ENCODE measurements at places on chromosomes 16 and 17.
A peak's percentile ranks its signal among the peaks of the same experiment; 100 is the strongest.

- peak; percentile 92 for DNase-seq
Observed at GRCh38 chr17:76562734-76563148, 22.9 kb downstream of the PRCD start.

- DNase-seq: no peak
Observed at GRCh38 chr16:84818989-84819643, 669 bp upstream of the CRISPLD2 start.

DNA sequence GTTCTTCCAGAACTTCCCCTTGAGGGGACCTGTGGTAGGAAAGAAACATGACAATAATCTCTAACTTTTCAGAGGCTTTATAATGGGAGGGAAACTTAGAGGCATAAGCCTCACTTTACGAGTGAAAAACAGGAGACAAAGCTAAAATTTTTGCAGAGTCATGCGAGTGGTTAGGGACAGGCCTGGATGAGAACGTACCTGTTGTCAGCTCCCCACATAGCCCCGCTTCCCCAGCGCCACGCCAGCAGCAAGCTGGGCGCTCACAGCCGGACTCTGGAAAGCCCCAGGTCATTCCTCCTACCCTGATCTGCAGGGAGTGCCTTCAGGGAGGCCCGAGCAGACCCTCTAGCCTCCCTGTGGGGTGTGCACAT lies 53.6 kb downstream of the LDHD start:
- DNase-seq: no peak

DNA sequence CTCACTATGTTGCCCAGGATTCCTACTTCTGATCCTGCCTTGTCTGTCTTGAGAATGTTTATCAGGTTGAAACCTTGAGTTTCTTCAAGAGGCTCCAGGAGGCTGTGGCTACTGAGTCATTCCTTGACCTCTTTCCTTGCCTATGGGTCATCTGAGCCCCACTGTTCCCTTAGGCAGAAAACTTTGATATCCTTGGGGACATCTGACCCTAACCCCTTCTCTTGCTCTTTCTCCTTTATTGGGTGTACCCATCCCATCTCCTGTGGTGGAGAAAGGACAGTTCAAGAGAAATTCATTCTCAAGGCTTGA lies 12.5 kb downstream of the ARL4D start:
- no peak for DNase-seq

GRCh38 chr17:42522263-42522790 lies 13.7 kb upstream of the NAGLU start:
- no peak for DNase-seq

GRCh38 chr16:86844695-86845094 lies 266.3 kb downstream of the FOXL1 start:
- no peak for DNase-seq

DNA sequence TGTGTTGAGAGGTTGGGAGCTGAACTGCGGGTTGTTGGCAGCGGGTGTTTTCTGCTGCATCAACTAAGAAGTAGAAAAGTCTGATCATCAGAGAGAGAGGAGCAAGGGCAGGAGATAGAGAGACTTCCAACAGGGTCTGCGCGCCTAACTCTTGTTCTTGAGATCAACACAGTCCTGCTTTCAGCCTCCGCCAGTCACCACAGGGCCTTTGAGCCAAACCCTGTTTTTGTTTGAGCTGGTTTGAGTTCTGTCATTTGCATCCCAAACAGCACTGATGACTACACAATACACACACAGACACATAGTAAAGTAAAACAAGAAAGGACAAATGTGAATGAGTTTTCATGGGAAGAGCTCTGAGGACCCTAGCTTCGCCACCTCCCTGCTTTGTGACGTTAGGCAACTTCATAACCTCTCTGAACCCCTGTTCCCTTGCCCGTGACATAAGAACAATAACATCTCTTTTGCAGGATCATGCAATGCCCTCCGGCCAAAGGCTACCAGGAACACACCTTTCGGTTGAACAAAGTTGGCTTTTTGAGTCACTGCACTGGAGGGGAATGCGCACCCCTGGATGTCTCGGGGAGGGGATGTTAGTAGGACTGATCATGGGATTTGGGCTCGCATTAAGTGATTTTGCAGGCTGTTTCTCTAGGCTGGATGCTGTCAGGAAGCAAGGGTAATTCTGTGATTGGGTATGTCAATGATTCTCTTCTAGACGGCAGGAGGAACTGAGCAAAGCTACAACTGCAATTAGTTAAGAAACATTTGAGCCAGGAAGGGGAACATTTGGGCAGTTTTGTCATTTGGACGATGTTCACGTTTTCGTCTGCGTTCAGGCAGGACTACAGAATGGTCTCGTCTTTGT lies 92.3 kb downstream of the C16orf78 start:
- no peak for DNase-seq

DNA sequence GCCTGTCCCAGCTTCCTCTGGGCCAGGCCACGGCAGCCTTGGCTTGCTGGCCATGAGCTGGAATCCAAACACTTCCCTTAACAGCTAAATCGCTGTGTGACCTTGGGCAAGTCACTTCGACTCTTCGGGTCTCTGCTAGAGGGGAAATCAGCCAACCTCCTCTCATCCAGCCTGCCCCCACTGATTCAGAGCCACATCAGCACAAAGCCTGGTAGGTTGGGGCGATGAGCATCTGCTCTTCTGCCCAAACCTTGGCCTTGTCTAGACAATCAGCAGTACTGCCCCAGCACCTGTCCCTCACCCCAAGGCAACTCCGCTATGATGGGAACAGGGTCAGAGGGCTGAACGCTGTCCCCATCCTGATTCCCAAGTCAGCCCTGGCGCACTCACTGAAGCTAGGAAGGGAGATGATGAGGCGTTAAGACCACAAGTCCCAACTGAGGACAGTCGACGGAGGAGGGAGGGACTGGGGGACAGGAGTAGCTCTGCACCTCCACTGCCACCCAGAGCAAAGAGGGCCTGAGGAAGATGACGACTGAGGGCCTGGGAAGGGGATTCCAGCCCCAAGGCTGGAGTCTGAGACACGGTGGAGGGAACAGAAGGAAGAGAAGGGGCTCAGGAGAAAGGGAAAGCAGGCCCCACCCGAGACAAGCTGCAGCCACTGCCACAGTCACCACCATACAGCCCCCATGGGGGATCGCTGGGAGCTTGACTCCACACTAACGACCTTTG lies 1.3 kb downstream of the CLUH start:
- no peak for DNase-seq

DNA sequence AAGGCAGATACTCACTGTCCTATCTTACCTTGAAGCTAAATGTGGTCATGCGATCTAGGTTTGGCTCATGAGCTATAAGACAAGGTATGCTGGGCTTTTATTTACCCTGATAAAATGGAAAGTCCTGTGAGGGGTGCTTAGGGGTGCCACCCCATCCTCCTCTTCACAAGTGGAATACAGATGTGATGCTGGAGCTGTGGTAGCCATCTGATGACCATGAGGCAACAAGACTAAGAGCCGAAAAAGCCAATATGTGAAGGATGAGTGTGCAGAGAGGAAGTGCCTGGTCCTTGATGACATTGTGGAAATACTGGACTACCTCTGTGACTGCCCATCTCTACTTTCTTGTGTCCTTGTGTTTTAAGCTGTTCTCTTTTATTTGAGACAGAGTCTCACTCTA lies 58.1 kb upstream of the TMC5 start:
- DNase-seq: no peak

DNA sequence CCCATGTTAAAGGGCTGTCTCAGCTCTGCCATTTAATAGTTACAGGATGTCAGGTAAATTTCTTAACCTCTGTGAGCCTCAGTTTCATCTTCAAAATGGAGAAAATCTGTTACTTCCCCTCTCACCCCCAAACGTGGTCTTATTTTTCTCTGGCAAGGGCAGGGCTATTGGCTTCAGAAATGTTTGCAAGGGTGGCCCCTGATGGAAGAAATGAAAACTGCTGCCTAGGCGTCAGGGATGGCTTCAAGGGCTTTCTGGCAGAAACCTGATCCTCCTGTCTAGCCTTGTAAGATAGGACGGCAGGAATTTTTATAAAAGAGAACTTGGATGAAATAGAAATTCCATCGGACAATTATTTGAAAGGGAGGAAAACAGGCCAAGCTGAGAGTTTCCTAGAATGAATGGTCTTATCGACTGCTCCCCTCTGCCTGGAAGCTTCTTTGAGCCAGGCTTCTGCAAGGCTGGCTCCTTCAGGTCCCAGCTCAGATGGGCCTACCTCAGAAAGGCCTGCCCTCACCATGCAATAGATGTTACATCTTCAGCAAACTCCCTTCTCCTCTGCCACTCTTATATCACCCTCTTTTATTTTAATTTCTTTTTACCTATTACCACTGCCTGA lies 43.0 kb upstream of the TANGO6 start:
- DNase-seq: peak; percentile 52

DNA sequence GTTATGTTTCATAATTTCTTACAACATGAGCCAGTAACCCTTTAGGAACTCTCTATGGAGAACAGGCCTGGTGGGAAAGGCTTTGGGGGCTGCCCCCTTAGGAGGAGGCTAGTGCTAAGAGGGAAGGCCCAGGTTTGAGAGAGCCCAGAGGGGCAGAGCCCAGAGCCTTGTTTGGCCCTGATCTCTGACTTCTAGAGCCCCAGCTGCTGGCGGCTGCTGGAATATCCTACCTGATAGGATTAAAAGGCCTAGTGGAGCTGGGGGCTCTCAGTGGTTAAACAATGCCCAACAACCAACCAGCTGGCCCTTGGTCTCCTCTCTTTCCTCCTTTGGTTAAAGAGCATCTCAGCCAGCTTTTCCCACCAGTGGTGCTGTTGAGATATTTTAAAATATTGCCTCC lies 54.1 kb downstream of the IGF2BP1 start:
- no peak for DNase-seq

GRCh38 chr16:56370185-56370874 lies 55.0 kb downstream of the AMFR start:
- no peak for DNase-seq

- peak; percentile 94 for DNase-seq
Observed at GRCh38 chr17:44108440-44109311, 14.8 kb downstream of the HDAC5 start.

- DNase-seq: no peak
Observed at GRCh38 chr17:59826706-59827453, 65.9 kb downstream of the TUBD1 start.

DNA sequence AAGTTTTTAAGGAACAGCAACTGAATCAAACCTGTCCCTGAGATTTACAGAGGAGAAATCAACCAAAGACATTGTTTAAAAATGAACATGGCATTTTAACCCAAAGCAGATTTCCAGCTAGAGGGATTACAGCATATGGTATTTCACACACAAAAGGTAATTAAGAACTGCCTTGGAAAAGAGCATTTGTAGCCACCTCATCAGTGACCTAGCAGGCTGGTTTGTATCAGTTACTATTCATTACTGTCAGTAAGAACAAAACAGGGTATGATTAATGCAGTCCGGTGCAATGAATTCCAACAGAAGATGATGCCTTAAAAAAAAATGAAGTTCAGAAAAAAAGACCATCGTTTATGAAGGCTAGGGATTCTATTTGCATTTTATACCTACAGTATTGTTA lies 219.9 kb downstream of the CHD9NB start:
- no peak for DNase-seq

- DNase-seq: no peak
Observed at GRCh38 chr17:7676533-7676932, 10.8 kb downstream of the TP53 start.

DNA sequence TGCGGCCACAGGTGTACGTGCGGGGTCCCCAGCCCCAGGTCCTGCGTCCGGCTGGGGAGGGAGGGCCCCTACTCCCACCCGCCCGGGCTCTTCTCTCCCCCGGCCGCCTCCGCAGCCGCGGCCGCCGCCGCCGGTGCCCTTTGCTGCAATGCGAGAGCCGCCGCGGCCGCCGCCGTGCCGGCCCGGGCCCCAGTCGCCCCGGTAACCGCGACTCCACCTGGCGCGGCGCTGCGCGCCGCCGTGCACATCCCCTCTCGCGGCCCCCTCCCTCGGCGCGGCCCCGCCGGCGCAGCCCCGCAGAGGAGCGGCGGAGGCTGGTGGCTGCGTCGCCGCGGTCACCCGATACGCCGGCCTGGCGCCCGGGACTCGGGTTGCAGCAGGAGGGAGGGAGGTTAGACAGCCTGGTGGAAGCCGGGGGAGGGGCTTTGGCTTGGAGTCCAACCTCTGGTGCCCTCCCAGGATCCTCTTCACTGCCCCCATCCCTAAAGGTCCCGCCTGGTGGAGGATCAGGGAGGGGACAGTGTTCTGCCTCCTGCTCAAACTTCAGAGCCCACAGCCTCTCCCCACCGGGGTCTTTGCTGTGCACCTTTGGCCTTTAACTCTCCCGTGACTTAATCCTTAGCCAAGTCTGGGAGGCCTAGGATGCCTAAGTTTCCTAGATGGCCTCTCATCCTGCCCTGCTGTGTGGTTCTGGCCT lies 32.9 kb downstream of the SRCIN1 start:
- no peak for DNase-seq

GRCh38 chr17:60724647-60725046 lies 47.0 kb downstream of the BCAS3 start:
- no peak for DNase-seq

GRCh38 chr16:88798772-88799455 lies 4.7 kb upstream of the CDT1 start:
- DNase-seq: no peak

DNA sequence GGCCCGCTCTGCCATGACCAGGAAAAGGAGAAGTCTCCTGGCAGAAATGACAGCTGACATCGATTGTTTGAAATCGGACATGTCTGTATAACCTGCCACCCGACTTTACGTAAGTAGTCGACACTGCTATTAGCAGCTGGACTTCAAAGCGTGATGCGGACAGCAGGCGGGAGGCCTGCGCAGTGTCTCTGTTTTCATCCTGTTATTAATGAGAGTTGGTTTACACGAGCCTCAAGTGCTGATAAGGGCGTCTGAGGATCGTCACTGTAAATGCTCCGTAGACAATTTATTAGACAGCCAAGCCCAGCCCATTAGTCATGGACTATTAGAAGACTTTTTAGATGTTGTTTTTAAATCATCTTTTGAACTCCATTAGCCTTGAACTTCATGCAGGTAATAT lies 328.3 kb downstream of the FOXL1 start:
- DNase-seq: no peak

- DNase-seq: no peak
Observed at GRCh38 chr17:65086465-65086864, 29.9 kb upstream of the GNA13 start.
